ENCODE measurements at places on chromosomes 5 and 9.

DNA sequence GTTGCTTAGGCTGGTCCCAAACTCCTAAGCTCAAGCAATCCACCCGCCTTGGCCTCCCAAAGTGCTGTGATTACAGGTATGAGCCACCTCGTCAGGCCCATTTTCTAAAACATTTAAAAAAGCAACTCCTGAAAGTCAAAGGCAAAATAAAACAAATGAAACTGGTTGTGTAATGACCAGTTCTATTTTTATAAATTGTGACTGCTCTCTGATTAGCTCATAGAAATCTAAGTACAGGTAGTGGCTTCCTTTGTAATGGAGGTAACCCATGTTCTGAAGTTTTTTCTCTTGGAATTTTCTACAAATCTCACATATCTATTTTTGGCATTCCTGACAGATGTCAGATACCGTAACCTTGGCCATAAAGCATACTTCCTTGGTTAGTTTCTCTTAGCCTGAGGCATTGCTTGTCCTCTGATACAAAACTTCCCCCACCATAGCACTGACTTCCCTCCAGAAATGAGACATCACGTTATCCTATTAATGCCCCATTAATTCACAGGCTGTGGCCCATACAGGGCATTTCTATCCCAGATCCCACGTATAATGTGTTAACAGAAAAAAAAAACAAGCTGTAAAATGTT is 14.1 kb upstream of the AK3 start:
- no peak overlapping the region for H3K4me3 ChIP-seq
- no peak overlapping the region for H3K27ac ChIP-seq
- H3K4me1 ChIP-seq, result peaks cover 2% of the 10 kb centered on the region
- no peaks in the 10 kb centered on the region for H3K36me3 ChIP-seq
- H3K27me3 ChIP-seq, result no peaks in the 10 kb centered on the region
- no peak for DNase-seq

GRCh38 chr5:79042188-79042587 is 27.3 kb downstream of the DMGDH start:
- H3K4me1 ChIP-seq, result no peaks in the 10 kb centered on the region
- no peak overlapping the region for H3K27ac ChIP-seq
- no peak overlapping the region for H3K4me3 ChIP-seq
- H3K27me3 ChIP-seq, result no peaks in the 10 kb centered on the region
- no peaks in the 10 kb centered on the region for H3K36me3 ChIP-seq

- H3K4me1 ChIP-seq, result no peaks in the 10 kb centered on the region
- H3K27me3 ChIP-seq, result peaks cover 6% of the 10 kb centered on the region
- no peaks in the 10 kb centered on the region for H3K36me3 ChIP-seq
- no peak for DNase-seq
- no peak overlapping the region for H3K27ac ChIP-seq
- no peak overlapping the region for H3K4me3 ChIP-seq
Measured at GRCh38 chr5:174617910-174618309, 106.5 kb upstream of the MSX2 start.

DNA sequence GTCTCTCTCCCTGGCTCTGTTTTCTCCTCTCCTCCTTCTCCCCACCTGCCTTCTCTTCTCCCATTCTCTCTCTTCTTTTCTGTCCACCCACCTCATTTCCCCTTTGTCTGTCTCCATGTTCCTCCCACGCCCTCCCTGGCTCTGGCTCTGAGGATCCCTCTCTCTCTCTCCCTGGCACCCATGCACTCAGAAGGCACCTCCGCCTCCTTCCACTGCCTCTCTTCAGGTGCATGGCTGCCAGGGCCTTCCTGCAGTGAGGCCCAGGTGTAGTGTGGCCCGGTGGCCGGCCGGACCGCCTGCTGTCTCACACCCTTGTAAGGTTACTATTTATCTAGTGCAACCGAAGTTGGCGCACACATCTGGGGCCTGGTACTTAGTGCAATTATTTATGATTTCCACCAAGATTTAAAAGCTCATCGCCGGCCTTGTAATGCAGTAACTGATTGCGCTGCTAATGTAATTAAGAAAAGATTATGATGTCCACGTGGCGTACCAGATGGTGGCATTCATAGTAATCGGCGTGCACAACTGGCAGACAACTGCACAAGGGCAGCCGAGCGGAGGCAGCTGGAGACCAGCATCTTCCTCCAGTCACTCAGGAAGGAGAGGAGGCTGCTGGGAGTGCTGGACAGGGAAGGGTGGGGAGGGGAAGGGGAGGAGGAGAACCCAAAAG is 50.4 kb upstream of the MVB12B start:
- peaks cover 28% of the 10 kb centered on the region for H3K27me3 ChIP-seq
- no peak overlapping the region for H3K4me3 ChIP-seq
- no peaks in the 10 kb centered on the region for H3K36me3 ChIP-seq
- H3K4me1 ChIP-seq, result no peaks in the 10 kb centered on the region
- DNase-seq, result no peak

DNA sequence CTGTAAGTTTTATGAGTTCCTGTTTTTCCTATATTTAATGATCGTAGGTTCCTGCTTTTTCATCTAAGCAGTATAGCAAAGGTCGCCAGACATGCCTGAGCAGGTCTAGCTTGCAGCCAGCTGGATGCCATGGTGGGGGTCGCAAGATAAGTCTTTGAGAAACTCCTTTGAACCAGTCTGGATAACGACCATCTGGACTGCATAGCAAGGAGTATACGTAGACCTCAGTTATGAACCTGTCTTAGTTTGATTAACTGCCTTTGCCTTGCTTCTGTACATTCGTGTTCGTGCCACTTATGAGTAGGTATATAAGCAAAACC is 8.4 kb upstream of the SPATA31E1 start:
- no peak overlapping the region for H3K4me3 ChIP-seq
- no peaks in the 10 kb centered on the region for H3K4me1 ChIP-seq
- peaks cover 7% of the 10 kb centered on the region for H3K27me3 ChIP-seq
- H3K36me3 ChIP-seq, result no peaks in the 10 kb centered on the region

- H3K27ac ChIP-seq, result peak overlapping the region; percentile 98
- peaks cover 26% of the 10 kb centered on the region for H3K36me3 ChIP-seq
- peaks cover 48% of the 10 kb centered on the region for H3K4me1 ChIP-seq
- H3K4me3 ChIP-seq, result peak overlapping the region; percentile 96
Measured at GRCh38 chr9:19049917-19050636, 850 bp downstream of the RRAGA start.

DNA sequence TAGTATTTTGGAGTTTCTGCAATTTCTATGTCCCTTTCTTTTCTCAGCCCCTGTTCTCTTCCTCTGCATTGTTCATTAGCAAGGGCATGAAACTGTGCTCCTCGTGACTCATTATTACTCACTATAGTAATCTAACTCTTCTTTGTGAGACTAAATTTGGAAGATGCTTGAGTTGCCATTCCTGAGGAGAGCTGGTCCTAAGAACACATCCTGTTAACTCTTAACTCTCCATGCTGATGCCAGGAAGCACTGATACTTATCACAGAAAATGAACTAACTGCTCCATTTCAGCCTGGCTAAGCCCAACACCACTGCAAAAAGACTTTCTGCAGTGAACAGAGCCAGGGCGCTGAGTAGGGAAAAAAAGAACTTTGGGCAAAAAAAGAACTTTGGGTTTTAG is 10.6 kb upstream of the CSNK1A1 start:
- H3K4me1 ChIP-seq, result peaks cover 23% of the 10 kb centered on the region
- H3K4me3 ChIP-seq, result no peak overlapping the region
- H3K27ac ChIP-seq, result peak overlapping the region; percentile 30
- no peak for DNase-seq

DNA sequence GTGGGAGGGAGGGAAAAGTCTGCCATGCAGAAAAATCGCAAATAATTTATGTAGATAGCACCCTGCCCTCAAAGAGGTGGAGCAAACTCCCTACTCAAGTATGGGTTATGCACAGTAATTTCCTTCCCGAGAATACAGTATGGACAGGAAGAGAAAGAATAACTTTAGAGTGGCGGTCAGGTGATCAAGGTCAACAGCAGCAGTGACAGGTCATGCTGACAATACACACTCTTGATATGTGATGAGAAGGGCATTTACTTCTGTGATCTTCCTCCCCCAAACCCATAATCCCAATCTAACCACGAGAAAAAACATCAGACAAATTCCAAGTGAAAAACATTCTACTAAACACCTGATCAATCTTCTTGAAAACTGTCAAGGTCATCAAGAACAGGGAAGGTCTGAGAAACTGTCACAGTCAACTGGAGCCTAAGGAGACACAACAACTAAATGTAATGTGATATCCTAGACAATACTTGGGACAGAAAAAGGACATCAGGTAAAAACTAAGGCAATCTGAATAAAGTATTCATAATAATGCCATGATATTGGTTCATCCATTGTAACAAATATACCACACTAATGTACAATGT is 11.7 kb downstream of the BICD2 start:
- no peak for DNase-seq
- H3K27ac ChIP-seq, result no peak overlapping the region

DNA sequence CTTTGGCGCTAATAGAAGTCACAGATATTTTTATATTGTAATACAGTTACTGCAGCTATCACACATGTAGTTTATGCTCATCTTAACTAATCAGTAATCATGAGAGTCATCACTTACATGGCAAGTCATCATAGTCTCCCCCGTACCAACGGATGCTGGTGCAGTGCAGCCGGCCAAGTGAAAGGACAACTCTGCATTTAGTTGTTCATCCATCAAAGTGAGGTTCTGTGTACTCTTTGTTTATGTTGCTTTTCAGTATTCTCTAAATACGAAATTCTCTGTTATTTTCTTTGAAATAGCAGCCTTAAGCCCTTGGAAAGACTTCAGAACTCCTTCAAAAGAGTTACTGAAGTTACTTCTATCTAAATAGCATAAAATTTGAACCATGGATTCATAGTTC is 216.7 kb downstream of the CCDC171 start:
- H3K36me3 ChIP-seq, result no peaks in the 10 kb centered on the region
- no peaks in the 10 kb centered on the region for H3K27me3 ChIP-seq
- H3K4me3 ChIP-seq, result no peak overlapping the region

DNA sequence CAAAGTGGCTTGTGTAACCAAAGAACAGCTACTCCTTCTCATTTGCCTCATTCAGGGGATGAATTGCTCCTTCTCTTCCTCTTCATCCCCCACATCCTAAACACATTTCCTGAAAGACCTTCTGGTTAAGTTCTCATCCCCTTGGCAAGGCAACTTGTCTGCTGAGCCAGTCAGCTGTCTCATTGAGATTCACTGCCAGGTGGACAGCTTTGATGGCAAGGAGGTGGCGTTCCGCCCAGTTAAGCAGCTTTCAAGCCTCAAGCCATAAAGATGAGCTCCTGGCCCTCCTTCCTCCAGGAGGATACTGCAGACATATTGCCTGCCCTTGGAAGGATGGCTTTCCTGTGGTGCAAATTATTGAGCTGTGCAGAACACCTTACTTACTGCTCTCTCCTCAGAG is 448.6 kb upstream of the MPDZ start:
- no peaks in the 10 kb centered on the region for H3K4me1 ChIP-seq
- H3K27me3 ChIP-seq, result no peaks in the 10 kb centered on the region
- no peak overlapping the region for H3K27ac ChIP-seq

DNA sequence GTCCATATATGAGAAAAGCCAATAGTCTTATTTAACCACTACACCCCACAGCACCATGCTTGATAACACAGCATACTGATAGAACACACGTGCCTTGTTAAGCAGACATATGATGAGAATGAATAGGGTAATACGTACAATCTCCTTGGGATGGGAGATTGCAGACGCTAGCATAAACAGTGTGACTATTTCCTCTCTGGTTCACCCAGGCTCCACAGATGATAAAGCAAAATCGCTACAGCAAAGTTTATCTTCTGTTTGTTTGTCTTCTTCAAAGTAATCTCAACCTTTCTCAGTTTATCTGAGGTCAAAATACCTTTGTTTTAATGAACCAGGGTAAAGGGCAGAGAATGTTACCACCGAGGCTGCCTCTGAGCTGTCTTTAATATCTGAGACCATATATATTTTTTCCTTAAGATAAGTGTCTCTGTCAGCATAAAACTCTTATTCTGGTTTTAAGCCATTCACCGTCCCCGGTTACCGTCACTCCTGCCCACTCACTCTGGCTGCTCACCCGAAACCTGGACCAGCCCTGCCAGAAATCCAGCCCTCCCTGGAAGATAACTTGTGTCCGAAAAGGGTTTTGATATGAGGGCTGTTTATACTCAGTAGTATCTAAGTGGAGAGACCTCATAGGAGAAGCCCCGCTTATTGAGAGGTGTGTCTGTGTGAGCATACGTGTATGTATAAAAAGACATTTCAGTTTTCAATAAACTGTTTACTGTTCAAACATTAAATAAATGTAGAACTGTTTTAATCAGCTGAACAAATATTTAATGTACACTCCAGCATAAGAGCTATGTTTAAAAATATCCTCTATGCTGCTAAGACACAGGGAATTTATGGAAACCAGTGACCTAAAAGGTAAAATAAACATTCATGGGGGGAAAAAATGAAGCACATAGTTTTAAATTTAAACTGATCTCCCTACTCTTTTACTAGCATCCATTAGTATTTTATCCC is 465.4 kb downstream of the RASEF start:
- no peaks in the 10 kb centered on the region for H3K36me3 ChIP-seq
- DNase-seq, result no peak
- peaks cover 3% of the 10 kb centered on the region for H3K27me3 ChIP-seq
- no peaks in the 10 kb centered on the region for H3K4me1 ChIP-seq
- H3K4me3 ChIP-seq, result no peak overlapping the region

DNA sequence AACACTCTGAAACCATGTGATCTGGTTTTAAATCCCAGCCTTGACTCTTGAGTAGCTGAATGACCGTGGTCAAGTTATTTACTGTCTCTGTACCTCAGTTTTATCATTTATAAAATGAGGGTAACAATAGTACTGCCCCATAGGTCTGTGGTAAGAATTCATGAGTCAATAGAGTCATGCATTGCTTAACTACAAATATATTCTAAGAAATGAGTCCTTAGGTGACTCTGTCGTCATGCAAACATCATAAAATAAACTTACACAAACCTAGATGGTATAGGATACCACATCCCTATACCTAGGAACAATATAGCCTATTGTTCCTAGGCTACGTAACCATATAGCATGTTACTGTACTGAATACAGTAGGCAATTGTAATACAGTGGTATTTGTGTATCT is 20.3 kb upstream of the ABCA1 start:
- H3K4me3 ChIP-seq, result no peak overlapping the region
- H3K36me3 ChIP-seq, result no peaks in the 10 kb centered on the region
- H3K4me1 ChIP-seq, result no peaks in the 10 kb centered on the region
- H3K27ac ChIP-seq, result no peak overlapping the region

GRCh38 chr5:133386662-133387061 is 225.7 kb downstream of the FSTL4 start:
- peaks cover 34% of the 10 kb centered on the region for H3K27me3 ChIP-seq
- H3K4me3 ChIP-seq, result no peak overlapping the region
- DNase-seq, result no peak
- H3K27ac ChIP-seq, result no peak overlapping the region

Measured in activated naive CD8-positive, alpha-beta T cell treated with anti-CD3 and anti-CD28 coated beads, Interleukin-2, amount 50 U/mL, for 24 hours (primary cell).